Activated CD8-positive, alpha-beta memory T cell treated with anti-CD3 and anti-CD28 coated beads, Interleukin-2, amount 50 U/mL, for 4 hours (primary cell): ENCODE measurements at places on chromosomes 4 and X.

- no peak for DNase-seq
Measured at GRCh38 chr4:40321574-40322275, 13.4 kb upstream of the CHRNA9 start.

DNA sequence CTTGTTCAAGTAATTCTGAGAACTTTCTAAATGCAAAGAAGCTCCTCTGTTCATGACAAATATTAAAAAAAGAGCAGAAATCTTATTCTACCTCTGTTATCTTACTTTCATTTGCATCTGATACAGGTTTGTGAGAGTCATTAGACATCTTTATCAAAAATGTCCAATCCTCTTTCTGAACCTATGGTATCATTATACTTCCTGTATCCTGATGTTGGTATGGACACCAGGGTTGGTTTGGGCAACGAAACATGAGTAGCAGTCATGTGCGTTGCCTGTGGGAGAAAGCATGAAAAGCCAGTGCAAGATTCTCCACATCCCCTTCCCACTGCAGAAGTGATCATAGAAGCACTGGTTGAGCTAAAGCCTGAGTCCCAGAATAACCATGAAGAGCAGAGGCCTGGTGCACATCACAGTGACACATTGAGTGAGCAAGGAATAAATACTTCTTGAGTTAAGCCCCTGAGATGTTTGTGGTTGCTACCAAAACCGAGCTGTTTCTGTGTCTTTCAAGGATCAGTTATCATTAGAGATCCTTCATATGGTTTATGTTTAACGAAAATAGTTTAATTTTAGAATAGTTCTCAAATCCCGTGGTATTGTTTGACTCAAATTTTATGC, 197.2 kb downstream of the BANK1 start:
- DNase-seq = no peak

- no peak for DNase-seq
Measured at GRCh38 chr4:183260491-183261151, 59.5 kb downstream of the CLDN22 start.

GRCh38 chr4:163665101-163665500, 170.6 kb downstream of the TMA16 start:
- DNase-seq = no peak

- no peak for DNase-seq
Measured at GRCh38 chr4:81360737-81361136, 111.0 kb downstream of the RASGEF1B start.

DNA sequence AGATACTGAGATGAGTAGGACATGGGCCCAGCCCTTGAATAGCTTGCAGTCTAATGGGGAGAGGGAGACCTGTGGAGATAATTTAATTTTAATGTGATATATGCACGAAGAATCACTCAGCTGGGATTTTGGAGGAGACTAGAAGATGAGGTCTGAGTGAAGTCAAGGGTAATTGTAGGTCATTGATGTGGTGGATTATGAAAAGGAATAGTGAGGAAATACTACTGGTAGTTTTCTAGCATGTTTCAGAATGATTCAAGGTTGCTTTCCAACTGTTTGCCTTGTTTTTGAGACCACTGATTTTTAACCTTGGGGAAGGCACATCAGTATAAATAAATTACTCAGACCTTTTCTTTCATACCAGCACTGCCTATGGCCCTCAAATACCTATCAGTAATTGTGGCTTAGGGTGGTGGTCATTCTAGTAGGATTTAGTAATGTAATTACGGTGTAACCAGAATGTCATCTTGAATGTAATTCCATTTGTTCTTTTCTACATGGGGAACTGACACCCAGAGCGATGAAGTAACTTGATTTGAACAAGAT, 25.6 kb downstream of the PTTG2 start:
- no peak for DNase-seq

- DNase-seq = no peak
Measured at GRCh38 chr4:70614184-70614555, 14.4 kb upstream of the ENAM start.

GRCh38 chr4:119206178-119206577, 6.3 kb upstream of the USP53 start:
- no peak for DNase-seq

- DNase-seq = no peak
Measured at GRCh38 chrX:150100261-150100660, 162.0 kb upstream of the EOLA2 start.

DNA sequence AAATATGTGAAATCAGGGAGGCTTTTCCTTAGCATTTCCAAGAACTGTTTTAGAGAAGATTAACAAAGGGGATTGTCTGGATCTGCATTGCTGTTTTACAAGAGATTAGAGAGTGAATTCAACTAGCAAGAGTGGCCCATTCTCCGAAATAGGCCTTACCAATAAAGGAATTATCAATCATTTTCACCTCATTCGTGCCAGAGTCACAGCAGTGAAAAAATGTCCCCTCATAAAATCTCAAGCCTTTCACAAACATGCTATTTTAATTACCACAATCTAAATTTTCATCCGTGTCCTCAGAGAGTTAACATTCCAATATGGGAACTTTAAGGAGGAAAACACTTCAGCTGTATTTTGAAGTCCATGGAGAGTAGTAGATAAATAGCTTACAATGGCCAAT, 979.6 kb downstream of the RPA4 start:
- DNase-seq = no peak

GRCh38 chr4:87516683-87517082, 12.5 kb downstream of the SPARCL1 start:
- DNase-seq = no peak

DNA sequence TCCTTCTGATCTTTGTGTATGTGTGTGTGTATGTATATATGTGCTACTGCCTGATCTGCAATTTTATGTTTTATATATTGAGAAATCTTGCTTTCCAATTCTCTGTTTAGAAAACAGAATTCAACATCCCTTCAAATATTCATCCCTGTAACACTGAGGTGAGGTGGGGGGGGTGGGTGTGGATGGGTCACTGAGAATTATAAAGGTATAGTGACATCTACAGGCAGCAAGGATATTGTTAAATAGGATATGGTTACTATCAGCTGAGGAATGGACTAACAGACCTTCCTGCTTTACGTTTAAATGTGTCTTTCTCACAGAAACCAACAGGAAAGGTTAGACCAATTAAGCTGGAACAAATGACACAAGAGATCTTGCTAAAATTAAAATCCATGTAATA, 19.0 kb upstream of the MAGEB2 start:
- DNase-seq = no peak

- no peak for DNase-seq
Measured at GRCh38 chr4:87844452-87844851, 11.7 kb downstream of the MEPE start.

- DNase-seq = no peak
Measured at GRCh38 chrX:47483306-47484268, 565 bp upstream of the ZNF41 start.

- no peak for DNase-seq
Measured at GRCh38 chrX:53795576-53795975, 109.1 kb upstream of the HUWE1 start.

DNA sequence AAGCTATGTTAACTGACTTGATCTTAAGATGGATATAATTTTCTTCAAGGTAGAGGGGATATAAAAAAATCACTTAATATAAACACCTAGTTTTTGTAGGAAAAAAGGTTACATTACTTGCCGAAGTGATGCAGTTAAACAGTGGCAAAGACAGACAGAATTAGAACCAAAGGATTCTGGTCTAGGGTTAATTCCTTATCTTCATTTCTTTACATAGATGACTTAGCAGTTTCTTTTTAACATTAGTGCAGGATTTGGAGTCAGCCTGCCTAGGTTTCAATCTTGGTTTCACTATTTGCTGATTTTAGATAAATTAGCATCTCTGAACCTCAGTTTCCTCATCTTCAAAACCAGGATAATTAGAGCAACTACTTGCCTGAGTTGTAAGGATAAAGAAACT, 14.3 kb downstream of the ZAR1 start:
- DNase-seq = no peak

- DNase-seq = no peak
Measured at GRCh38 chrX:97564496-97564895, 680.8 kb downstream of the RPA4 start.

GRCh38 chrX:39331082-39331704, 529.9 kb downstream of the MID1IP1 start:
- no peak for DNase-seq

DNA sequence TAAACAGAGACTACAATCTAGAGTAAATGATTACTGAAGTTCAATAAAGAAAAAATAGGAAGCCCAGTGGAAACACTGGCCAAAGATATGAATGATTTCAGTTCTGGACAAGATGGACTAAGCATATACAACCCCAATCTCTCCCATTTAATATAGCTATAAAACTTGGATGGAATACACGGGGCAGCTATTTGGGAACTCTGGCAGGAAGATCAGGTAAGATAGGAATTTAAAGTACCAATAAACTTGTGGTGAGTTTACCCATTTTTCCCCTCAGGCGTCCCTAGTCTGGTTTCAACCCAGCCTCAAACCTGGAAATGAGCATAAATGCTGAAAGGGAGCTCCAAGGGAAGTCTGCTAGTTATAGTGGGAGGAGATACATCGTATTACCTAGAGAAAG, 20.4 kb downstream of the NUP54 start:
- no peak for DNase-seq

- no peak for DNase-seq
Measured at GRCh38 chr4:151114986-151115385, 15.6 kb downstream of the RPS3A start.

GRCh38 chrX:84737471-84737871, 235.2 kb upstream of the HDX start:
- DNase-seq = no peak

- peak; percentile 18 for DNase-seq
Measured at GRCh38 chr4:51842167-51842553, 793 bp upstream of the DCUN1D4 start.

DNA sequence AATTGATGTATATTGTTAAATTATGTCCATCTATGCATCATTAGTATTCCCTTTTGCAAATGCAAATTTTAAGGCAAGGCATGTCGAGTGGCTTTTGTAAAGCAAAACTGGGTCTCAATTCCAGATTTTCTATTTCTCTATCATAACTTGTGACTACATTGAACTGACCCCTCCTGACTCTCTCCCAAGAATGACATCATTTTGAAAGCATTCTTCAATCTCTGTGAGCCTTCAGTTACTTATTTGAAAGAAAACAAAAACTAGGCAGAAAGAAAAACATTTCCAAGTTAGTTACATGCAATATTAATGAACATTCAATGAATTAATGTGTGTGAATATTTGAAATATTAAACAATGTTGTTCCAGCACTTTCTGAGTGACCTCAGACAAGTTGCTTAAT, 314.3 kb upstream of the CLNK start:
- no peak for DNase-seq

- no peak for DNase-seq
Measured at GRCh38 chr4:145829629-145830395, 108.8 kb downstream of the ZNF827 start.

GRCh38 chrX:10009741-10010140, 42.6 kb downstream of the CLDN34 start:
- no peak for DNase-seq

GRCh38 chr4:145933134-145933533, 5.5 kb downstream of the ZNF827 start:
- no peak for DNase-seq

GRCh38 chr4:22454955-22455354, 60.9 kb downstream of the ADGRA3 start:
- DNase-seq = no peak

GRCh38 chrX:69028761-69029120, 136.5 kb downstream of the PJA1 start:
- no peak for DNase-seq

- DNase-seq = no peak
Measured at GRCh38 chrX:154300816-154301215, 5.2 kb downstream of the TKTL1 start.

DNA sequence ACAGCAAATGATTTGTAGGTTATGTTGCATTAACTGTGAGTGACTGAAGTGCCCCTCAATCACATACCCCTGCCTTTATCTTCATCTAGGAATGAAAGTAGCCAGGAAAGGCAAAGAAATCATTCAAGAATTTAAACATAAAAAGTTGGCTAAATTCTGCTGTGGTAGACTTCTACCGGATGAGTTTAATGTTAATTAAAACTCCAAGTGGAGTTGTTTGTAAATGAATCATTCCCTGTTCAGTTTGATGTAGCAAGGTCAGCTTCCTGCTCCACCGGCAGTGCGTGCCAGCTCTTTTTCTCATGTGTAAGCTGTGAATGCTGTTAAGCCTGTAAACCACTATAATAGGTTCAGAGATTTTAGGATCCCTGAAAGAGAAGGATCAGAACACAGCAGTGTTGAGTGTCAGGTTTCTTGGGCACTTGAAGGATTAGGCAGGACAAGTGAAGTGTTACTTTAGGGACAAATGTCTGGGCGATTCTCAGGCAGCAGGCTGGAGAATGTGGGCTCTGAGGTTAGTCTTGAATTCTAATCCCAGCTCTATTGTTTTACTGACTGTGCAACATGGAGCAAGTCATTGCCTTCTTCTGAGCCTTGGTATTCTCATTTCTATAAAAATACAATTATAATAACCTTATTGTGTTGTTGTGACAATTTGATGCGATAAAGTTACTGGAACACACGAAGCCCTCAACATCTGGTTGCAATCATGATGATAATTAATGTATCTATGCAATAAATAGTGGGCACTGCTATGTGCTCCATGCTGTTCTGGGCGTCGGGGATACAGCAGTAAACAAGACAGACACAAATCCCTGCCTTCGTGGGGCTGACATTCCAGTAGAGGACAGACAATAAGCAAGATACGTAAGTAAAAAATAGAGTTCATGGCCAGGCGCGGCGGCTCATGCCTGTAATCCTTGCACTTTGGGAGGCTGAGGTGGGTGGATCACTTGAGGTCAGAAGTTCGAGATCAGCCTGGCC, 112.0 kb downstream of the SHROOM3 start:
- DNase-seq = no peak

DNA sequence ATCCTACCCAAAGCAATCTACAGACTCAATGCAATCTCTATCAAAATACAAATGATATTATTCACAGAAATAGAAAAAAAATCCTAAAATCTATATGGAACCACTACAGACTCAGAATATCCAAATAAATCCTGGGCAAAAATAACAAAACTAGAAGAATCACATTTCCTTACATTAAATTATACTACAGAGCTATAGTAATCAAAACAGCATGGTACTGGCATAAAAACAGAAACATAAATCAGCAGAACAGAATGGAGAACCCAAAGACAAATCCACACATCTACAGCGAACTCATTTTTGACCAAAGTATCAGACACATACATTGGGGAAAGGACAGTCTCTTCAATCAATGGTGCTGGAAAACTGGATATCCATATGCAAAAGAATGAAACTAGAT, 304.1 kb upstream of the FGF13 start:
- no peak for DNase-seq

- DNase-seq = no peak
Measured at GRCh38 chrX:155873188-155873587, 8.0 kb upstream of the VAMP7 start.

GRCh38 chrX:30875957-30876356, 13.1 kb downstream of the TAB3 start:
- DNase-seq = no peak

GRCh38 chrX:144295921-144296320, 412.1 kb downstream of the UBE2NL start:
- DNase-seq = no peak

DNA sequence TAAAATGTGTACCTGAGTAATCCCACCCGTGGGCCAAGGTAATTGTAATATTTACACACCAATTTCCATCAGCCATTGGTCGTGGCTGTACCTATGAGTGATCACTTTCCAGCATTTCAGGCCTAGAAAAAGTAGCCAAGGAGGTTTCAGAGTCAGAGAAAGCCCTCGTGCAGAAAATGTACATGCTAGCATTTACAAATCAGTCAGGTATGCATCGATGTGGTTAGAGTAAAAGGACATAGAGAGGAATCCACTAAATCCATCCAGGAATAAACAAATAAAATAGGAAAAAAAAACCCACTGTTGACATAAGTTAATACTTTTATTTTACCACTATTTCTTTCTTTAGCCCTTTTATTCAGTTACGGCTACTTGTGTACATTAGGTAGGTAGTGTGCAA, 256.8 kb downstream of the TRIML1 start:
- no peak for DNase-seq
